GM18507 (cell line): ENCODE measurements at places on chromosomes 1 and 21.
A peak's percentile ranks its signal among the peaks of the same experiment; 100 is the strongest.

DNA sequence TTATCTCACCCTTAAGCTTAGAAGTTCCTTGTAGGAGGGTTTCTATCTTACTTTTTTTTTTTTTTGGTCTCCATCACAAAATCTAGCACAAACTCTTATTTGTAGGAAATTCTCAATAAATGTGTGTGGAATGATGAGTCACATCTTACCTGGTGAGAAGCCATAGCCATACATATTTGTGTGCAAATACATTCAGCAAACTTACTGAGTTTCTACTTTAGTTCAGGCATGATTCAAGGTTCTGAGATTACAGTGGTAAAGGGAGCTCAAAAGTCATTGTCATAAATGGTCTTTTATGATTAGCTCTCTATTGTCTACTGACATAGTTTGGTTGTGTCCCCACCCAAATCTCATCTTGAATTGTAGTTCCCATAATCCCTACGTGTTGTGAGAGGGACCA is 193.1 kb upstream of the UBE2U start:
- DNase-seq = no peak

GRCh38 chr1:153958961-153959260 is 499 bp upstream of the CRTC2 start:
- DNase-seq = no peak

GRCh38 chr1:76939050-76939816 is 72.0 kb downstream of the ST6GALNAC5 start:
- peak; percentile 2 for DNase-seq

GRCh38 chr1:184188037-184188436 is 136.5 kb downstream of the TSEN15 start:
- no peak for DNase-seq

DNA sequence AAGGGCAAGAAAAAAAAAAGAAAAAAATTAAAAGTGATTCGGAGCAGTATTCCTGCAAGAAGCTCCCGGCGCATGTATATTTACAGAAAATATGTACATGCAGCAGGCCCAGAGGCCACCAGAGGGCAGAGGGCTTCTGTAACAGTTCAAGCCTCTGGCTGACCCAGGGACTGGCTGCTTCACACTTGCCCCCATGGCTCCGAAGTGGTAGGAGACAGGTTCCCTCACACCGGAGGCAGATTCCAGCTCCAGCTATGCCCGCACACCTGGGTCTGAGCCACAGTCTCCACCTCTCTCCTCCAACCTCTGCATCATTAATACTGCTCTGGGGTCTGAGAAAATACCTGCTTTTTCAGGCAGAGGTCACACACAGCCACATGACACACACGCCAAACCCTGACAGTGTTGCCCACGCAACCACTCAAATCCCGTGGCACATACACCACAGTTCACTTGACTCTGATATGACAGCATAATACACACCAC is 2.2 kb upstream of the ARHGAP30 start:
- DNase-seq = no peak

GRCh38 chr1:111392460-111392945 is 35.0 kb downstream of the OVGP1 start:
- no peak for DNase-seq

GRCh38 chr1:89670163-89670562 is 37.2 kb downstream of the LRRC8C start:
- DNase-seq = peak; percentile 28

DNA sequence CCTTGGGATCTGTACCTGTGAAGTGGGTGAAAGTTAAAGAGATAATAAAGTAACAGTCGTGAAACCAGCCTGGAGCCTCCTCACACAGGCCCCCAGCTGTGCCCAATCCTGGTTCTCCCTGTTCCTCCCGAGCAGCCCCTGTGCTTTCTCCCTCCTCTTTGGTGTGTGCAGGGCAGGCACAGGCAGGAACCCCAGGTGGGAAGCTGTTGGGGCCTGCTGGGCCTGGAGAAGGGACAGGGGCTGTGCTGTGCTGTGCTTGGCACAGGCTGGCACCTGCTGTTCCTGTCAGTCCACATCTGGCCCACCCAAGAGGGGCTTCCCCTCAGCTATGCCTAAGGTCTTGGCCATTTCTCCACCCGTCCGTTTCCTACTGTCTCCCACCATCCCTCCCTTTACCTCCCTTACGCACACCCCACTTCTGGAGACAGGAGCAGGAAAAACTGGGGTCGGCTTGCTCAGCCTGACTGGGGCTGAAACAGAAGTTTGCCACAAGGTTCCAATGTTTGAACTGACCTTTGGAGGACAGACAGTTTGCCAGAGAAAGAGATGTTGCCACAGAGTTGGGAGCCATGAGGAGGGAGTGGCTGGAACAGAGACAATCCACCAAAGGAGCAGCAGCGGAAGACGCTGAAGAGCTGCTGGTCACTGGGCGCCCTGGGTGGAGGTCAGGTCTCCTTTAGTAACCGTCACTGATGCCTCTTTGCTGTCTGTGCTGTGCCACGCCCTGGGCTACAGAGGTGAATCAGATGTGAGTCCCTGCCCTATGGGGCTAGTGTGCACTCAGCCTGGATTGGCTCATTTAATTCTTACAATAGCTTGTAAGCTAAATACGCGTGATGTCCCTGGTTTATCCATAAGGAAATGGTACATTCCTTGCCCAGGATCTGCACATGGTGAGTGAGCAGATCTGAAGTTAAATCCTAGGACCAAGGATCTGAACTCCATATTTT is 18.8 kb upstream of the ARTN start:
- DNase-seq = no peak

GRCh38 chr21:43012596-43012995 is 38.2 kb downstream of the PKNOX1 start:
- no peak for DNase-seq

DNA sequence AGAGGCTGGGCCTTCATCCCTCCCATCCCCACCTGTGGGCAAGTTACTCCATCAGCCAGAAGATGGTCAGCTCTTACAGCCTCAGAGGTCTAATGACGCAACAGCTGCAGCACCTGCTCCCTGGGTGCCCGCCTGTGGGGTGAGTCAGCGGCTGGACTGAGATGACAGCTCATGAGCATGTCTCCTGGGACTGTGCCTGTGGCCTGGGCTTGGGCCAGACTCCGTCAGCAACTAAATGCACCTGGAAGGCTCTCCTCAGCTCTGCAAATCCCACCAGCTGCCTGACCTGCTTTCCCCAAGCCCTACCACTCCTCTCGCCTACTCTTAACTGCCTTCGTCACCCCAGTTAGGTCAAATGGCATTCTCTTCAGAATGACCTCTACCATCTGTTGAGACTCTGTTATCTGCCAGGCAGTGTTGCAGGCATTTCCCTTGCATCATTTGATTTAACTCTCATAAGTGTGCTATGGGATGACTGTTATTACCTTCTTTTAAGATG is 47.7 kb downstream of the ETS2 start:
- no peak for DNase-seq

- no peak for DNase-seq
Observed at GRCh38 chr21:42542596-42542995, 28.9 kb downstream of the SLC37A1 start.

GRCh38 chr1:88228114-88228513 is 456.0 kb upstream of the PKN2 start:
- no peak for DNase-seq

- no peak for DNase-seq
Observed at GRCh38 chr1:36323636-36324352, at the start of gene EVA1B. Gene EVA1B, minus strand, starts transcription at chr1:36323645. Its CDS starts 608 bp downstream, at chr1:36323037.
